T-helper 2 cell (primary cell): ENCODE measurements at places on chromosomes 1 and 21.

DNA sequence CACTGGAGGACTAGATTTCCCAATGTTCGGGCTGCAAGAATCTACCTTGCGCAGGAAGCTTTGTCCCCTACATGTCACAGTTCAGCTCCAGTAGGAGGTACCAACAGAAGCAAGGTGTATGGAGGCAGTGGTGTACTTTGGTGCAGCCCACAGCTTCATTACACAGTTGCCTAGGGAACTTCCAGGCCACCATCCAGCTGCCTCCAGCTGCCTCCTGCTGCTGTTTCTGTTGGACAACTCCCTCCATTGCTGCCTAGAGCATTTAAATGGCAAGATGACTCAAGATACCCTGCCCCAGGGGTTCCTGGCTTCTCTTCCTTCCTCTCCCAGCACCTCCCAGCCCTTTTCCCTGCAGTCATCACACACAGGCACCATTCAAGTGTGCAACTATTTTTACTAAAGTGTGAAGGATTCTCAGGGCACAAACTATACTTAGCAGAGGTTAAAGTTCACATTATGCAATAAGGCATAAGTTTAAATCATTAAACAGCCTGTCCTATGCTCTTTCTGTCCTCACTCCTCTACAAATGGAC lies 39.0 kb upstream of the ATP1A1 start:
- no peak for DNase-seq

- no peak for DNase-seq
Measured at GRCh38 chr1:227390525-227390924, 72.2 kb upstream of the CDC42BPA start.

DNA sequence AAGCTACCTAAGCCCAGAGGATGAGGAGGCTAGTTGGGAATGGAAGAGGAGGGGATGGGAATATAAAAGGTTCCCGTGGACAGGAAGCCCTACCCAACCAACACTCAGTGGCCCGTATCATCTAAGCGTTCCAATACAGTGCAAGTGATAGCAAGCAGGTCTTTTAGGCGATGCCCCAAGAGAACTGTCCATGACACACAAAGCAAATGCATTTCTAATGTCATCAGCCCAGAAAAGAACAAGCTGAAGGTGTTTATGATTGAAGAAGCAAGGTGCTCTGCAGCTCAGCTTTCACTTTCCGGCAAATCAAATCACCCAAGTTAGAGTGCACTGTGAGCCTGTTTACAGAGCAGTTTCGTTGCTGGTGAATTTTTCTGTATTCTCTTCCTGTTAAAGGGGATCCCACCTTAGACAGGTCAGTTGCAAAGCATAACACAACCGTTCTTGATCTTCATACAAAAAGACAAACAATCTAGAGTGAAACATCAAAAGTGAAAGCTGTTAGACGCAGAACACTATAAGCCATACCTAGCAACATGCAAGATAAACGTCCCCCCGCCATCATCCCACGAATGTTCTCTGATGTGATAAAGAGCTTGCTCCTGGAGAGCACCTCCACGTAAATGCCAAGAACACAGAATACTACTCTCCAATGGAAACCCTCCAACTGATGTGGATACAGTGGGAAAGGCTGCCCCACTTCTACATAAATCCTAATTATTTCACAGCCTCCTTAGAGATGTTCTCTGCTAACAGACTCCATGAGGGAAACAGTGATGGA lies 54.0 kb downstream of the PGBD5 start:
- no peak for DNase-seq

GRCh38 chr1:160161965-160162705 lies 10.7 kb downstream of the ATP1A4 start:
- no peak for DNase-seq

- DNase-seq: peak; percentile 38
Measured at GRCh38 chr1:162069334-162070093, at the start of gene NOS1AP. Gene NOS1AP (plus strand): TSS chr1:162069691. CDS start chr1:162070178, 487 bp downstream.

DNA sequence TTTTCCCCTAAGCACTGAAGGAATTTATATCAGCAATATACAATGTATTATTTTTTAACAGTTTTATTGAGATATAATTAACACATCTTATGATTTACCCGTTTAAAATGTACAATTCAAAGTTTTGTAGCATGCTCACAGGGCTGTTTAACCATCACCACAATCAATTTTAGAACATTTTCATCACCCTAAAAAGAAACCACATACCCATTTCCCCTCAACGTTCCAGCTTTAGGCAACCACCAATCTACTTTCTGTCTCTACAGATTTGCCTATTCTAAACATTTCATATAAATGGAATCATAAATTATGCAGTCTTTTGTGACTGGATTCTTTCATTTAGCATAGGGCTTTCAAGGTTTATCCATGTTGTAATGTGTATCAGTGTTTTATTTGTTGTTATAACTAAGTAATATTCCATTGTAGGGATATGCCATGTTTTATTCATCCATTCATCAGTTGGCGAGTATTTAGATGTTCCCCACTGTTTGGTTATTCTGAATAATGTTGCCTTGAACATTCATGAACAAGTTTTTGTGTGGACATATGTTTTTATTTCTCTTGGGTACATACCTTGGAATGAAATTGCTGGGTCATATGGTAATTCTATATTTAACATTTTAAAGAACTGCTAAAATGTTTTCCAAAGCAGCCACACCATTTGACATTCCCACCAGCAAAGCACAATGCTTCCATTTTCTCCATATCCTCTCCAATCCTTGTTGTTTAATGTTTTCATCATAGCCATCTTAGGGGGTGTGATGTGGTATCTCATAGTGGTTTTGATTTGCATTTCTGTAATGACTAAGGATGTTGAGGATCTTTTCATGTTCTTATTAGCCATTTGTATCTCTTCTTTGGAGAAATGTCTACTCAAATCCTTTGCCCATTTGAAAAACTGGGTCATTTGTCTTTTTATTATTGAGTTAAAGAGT lies 188.5 kb downstream of the TM2D1 start:
- DNase-seq: no peak

- DNase-seq: no peak
Measured at GRCh38 chr1:91057784-91058183, 35.9 kb upstream of the ZNF644 start.

DNA sequence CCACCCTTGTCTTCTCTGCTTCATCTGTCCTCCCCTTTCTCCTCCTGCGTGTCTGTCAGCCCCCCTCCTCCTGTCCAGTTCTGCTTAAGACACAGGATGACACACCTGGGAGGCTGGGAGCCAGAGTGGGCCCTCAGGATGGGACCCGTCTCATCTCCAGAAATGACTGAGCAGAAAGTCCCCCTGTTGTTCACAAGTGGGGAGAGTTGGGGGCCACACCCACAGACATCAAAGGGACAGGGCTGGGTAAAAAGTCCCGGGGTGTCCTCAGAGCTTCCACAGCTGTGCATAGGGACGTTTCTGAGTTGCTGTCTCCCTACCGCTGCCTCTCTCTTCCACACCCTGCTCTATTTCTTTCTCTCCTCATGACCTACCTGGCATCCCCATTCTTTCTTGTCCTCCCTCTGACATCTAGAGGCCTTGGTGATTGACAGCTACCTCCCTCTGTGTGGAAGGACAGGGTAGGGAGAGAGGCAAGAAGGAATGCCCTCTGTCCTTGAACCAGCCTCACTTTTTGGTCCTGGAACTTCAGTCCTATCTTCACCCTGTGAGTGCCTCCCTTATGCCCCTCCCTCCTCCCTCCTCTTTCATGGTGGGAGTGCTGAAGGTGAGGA lies 19.5 kb upstream of the SH2D2A start:
- peak; percentile 35 for DNase-seq

DNA sequence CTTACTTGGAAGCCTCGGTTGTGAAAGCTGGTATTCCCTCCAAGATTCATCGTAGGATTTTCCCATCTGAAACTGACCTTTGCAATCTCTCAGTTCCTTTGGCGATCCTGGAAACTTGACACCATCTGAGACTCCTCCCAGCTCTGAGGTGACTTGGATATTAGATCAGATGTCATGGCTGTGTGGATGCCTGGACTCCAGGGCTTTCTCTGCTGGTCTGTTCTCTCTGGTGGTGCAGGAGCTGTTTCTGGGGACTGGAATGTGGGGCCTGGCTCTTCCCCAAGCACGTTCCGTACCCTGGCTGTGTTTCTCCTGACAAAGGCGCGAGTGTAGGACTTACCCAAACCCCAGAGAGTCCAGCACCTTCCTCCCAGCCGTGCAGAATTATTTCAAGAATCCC lies 252.2 kb downstream of the RPS6KC1 start:
- no peak for DNase-seq

- no peak for DNase-seq
Measured at GRCh38 chr1:1166642-1167397, 6.9 kb upstream of the TTLL10 start.

DNA sequence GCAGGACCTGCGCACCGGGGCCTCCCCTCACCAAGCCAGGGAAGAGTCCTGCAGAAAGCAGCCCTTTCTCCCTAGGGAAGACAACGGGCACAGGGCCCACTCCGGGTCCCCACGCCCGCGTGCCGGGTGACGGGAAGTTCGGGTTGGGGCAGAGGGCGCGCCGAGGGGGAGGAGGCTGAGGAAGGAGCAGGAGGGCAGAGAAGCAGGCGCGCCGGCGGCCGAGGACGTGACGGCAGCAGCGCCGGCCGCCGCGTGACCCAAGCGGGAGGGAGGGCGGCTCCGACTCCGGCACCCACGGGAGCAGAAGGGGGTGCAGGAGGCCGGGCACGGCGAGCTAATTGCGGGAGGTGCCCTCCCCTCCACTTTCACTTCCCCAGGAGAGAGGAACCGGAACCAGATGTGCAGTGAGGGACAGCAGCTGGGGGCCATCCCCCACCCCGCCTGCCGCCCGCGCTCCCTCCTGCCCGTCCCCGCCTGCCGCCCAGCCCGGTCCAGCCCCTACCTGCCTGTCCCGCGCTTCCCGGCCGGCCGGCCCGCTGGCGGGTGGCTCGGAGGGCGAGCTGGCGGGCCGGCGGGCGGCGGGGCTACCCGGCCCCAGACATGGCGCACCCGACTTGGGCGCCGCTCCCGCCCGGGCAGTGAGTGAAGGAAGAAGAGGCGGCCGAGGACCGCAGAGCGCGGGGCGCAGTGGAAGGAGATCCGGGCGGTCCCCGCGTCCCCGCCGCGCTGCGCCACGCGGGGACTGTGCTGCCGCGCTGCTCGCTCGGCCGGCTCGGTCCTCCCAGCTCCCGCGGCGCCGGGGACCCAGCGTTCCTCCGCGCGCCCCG lies 510 bp downstream of the DENND4B start:
- peak; percentile 87 for DNase-seq

DNA sequence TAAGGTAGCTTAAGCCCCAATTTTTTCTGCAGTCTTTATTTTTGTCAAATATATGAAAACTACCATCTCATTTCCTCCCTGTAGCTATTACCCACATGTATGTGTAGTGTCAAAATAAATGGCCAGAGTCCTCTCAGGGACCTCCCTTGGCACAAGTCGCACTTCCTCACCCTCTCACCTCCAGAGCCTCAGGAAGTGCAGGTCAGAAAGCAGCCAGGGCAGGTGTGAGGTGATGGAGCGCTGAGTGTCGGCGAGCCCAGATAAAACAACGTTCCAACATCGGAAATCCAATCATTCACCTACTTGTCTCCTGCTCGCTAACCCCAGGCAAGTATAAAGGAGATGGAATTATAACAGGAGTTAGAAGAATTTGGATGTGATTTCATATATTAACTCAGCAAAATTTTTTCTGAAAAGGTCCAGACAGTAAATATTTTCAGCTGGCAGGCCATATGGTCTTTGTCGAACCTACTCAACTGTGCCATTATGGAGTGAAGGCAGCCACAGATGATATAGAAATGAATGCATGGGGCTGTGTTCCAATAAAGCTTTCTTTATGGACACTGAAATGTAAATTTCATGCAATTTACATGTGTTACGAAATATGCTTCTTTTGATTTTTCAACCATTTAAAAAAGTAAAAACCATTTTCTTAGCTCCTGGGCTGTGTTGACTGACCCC lies 76.8 kb upstream of the ERG start:
- no peak for DNase-seq

DNA sequence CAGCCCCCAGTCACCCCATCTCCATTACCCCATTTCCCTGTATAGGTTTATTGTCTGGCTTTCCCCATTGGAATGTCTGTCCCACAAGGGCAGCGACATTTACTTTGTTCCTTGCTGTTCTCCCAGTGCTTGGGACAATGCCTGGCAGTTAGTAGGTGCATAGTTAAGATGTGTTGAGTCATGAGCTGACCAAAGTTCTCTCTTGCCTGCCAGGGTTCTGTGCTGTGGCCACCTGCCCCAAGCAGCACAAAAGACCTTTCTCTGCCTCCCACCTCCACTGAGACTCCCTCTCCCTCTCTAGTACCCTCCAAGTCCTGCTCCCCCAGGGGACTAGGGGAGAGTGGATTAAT lies 40.0 kb downstream of the TMCO4 start:
- no peak for DNase-seq

- DNase-seq: no peak
Measured at GRCh38 chr1:55869065-55869464, 653.9 kb upstream of the USP24 start.

DNA sequence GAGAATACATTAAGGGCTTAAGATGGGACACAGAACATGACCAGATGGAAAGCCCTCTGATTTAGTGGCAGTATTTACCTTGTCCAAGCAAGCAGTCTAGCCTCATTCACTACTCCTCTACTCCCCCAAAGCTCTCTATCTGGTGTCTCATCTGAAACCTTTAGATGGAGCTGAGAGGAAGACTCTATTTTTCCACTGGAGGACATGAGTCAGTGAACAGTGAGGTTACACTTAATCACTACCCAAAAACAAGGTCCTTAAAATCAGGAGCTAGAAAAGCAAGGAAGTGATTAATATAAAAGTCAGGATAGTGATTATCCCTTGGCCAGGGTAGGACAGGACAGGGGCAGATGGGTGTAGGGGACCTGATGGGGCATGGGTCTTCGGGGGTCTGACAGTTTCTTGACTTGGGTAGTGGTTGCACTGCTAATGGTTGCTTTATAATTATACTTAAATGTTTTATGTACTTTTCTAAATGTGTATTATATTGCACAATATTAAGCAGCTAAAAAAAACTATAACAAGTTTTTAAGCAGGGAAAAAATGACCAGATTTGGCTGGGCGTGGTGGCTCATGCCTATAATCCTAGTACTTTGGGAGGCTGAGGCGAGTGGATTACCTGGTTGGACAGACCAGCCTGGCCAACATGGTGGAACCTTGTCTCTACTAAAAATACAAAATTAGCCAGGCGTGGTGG lies 3.0 kb downstream of the PTPN22 start:
- no peak for DNase-seq

GRCh38 chr1:78950826-78951225 lies 55.7 kb downstream of the ADGRL4 start:
- DNase-seq: no peak

GRCh38 chr1:159829273-159829634 lies 2.6 kb downstream of the SLAMF8 start:
- no peak for DNase-seq

GRCh38 chr1:172781513-172782140 lies 122.7 kb downstream of the FASLG start:
- no peak for DNase-seq

DNA sequence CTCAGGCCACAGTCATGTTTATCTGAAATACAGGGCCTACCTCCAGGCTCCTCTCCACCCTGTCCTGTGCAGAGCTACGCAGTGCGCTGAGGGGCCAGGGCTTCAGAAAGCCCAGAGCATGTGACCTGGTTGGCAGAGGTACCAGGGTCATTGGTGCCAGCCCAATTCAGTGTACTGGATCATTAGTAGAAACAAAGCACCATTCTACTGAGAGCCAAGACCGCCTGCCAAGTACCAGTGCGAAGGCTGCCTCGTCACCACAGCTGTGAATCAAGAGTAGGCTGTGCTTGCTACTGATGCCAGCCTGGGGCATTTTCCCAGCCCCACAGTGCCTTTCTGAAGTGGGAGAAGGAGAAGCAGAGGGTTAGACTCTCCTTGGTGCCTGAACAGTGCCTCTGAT lies 59.8 kb downstream of the CAPN9 start:
- no peak for DNase-seq
